ENCODE measurements at places on chromosomes 2 and 18.

DNA sequence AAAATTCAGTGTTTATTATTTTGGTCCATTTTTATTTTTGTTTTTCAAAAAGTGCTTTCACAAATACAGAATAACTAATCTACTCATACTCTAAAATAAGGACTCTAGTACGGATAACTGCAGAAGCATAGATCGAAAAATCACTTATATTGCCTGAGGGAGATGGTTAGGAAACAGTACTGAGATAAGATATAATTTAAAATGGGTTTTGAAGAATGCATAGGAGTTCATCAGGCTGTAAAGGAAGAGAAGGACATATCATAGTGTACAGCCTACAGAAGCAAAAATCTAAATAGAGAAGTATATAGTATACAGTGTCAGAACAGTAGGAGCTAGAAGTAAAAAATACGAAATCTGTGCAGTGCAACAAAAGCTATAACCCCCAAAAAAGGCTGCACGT, 247.4 kb downstream of the SOX11 start:
- no peaks in the 10 kb centered on the region for H3K36me3 ChIP-seq
- H3K4me1 ChIP-seq: no peaks in the 10 kb centered on the region
- H3K4me3 ChIP-seq: no peak overlapping the region

DNA sequence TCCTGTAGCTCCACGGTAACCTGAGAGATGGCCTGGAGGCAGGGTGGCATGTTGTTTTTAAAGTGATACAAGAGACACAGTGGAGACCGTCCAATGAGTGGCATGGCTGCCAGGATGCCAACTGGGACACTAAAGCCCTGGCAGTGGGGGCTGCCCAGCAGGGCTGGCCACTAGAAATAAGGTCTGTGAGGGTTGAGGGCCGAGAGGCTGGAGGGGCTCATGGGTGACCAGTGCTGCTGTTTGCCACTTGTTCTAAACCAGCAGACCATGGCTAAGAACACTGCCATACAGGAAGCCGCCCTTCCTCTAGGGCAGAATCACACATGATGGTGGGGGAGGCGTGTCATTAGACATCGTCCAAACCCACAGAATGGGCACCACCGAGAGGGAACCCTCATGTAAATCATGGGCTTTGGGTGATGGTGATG, 71.9 kb downstream of the ALPK2 start:
- H3K4me1 ChIP-seq: peaks cover 19% of the 10 kb centered on the region
- H3K36me3 ChIP-seq: peaks cover 46% of the 10 kb centered on the region
- H3K27me3 ChIP-seq: no peaks in the 10 kb centered on the region
- no peak for DNase-seq

DNA sequence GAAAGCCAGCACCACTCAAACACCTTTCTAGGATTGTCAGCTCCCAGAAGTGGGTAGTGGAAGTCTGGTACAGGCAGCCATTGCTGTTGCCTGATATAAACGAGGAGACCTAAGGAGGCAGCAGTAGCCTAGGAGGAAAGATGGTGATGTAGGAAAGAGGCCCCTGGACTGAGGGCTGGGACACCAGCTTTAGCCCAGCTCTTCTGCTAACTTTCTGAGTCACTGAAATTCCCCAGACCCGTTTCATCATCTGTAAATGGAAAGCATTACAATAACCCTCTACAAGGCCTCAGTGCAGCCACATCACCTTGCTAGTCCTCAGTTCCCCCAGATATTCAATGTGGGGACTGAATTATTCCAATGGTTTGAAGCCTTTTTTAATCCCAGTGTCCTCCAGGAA, 336.5 kb downstream of the TNS1 start:
- no peaks in the 10 kb centered on the region for H3K36me3 ChIP-seq
- no peak overlapping the region for H3K27ac ChIP-seq
- peaks cover 3% of the 10 kb centered on the region for H3K4me1 ChIP-seq

- no peaks in the 10 kb centered on the region for H3K36me3 ChIP-seq
- H3K27ac ChIP-seq: no peak overlapping the region
- no peaks in the 10 kb centered on the region for H3K27me3 ChIP-seq
- no peak overlapping the region for H3K4me3 ChIP-seq
These were observed 205.7 kb downstream of the CYP26B1 start for GRCh38 chr2:71941726-71942525.

DNA sequence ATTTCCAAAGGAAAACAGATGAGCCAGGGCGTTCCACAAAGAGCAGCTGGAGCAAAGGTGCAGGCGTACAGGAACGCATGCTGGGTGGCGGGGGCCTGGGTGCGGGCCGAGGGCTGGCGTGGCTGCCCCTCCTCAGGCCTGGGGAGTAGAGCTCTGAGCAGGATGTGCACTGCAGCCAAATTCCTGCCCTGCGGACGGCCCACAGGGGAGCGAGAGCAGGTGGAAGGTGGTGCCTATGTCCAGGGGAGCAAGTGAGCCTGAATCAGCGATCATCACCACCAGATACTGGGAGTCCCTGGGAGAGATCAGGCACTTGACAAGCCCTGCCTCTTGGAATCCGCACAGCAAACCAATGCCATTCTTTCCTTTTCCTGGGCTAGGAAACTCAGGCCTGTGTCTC, 106.3 kb downstream of the GBX2 start:
- no peaks in the 10 kb centered on the region for H3K27me3 ChIP-seq
- no peak overlapping the region for H3K4me3 ChIP-seq
- H3K36me3 ChIP-seq: peaks cover 11% of the 10 kb centered on the region
- H3K4me1 ChIP-seq: peaks cover 2% of the 10 kb centered on the region
- no peak overlapping the region for H3K27ac ChIP-seq
- no peak for DNase-seq

DNA sequence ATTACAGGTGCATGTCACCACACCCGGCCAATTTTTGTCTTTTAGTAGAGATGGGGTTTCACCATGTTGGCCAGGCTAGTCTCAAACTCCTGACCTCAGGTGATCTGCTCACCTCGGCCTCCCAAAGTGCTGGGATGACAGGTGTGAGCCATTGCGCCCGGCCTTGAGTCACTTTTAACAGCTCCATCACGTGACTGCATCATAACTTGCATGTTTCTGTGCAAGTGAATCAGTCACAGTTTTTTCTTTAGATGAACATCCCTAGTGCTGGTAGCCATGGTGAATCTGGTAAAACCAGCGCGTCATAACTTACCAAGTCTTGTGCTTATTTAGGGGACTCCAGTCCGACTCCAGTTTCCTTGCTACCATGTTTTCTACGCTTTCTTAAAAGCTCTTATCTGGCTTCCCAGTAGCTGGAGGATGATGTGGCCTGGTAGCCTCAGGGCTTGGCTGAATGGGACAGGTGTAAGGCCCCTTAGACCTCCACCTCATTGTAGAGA, 33.1 kb downstream of the PCARE start:
- H3K27ac ChIP-seq: no peak overlapping the region
- peaks cover 25% of the 10 kb centered on the region for H3K27me3 ChIP-seq
- H3K36me3 ChIP-seq: no peaks in the 10 kb centered on the region
- DNase-seq: no peak

DNA sequence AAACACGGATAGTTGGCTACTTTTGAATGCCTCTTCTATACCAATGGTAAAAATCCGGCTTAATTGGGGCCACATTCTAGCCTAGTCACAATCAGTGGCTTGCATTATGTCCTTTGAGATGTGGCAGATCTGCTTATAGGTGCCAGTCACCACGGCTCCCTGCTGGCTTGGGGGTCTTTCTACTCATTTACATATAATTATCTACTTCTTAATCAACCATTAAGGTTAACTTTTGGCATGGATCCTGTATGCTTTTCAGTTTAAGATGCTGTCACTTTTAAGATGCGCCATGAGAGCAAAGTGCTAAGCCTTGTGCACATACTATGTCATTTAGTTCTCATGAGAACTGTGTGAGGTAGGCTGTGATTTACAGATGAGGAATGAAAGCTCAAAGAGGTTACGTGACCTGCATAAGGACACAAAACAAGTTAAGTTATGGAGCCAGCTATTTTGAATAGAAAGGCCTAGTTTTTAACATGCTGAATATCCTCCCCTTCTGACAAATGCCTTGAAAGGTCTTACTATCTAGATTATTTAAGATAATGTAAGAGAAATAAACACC, 4.1 kb downstream of the NEDD4L start:
- H3K4me3 ChIP-seq: no peak overlapping the region
- H3K36me3 ChIP-seq: no peaks in the 10 kb centered on the region
- H3K27me3 ChIP-seq: no peaks in the 10 kb centered on the region
- peaks cover 3% of the 10 kb centered on the region for H3K4me1 ChIP-seq

- H3K27me3 ChIP-seq: no peaks in the 10 kb centered on the region
- no peak overlapping the region for H3K4me3 ChIP-seq
- DNase-seq: no peak
- H3K4me1 ChIP-seq: no peaks in the 10 kb centered on the region
These were observed 15.0 kb downstream of the ZC3H8 start for GRCh38 chr2:112239862-112240261.

GRCh38 chr2:237943395-237944094, 23.3 kb upstream of the UBE2F start:
- H3K36me3 ChIP-seq: no peaks in the 10 kb centered on the region
- no peak for DNase-seq

GRCh38 chr2:106857882-106858478, 28.0 kb downstream of the ST6GAL2 start:
- H3K36me3 ChIP-seq: no peaks in the 10 kb centered on the region
- DNase-seq: no peak
- H3K4me3 ChIP-seq: no peak overlapping the region
- H3K4me1 ChIP-seq: no peaks in the 10 kb centered on the region
- H3K27me3 ChIP-seq: peaks cover 1% of the 10 kb centered on the region

GRCh38 chr2:185608799-185609198, 129.8 kb upstream of the FSIP2 start:
- H3K27me3 ChIP-seq: no peaks in the 10 kb centered on the region
- no peaks in the 10 kb centered on the region for H3K4me1 ChIP-seq
- no peaks in the 10 kb centered on the region for H3K36me3 ChIP-seq
- DNase-seq: peak; percentile 14
- H3K27ac ChIP-seq: peak overlapping the region; percentile 14

DNA sequence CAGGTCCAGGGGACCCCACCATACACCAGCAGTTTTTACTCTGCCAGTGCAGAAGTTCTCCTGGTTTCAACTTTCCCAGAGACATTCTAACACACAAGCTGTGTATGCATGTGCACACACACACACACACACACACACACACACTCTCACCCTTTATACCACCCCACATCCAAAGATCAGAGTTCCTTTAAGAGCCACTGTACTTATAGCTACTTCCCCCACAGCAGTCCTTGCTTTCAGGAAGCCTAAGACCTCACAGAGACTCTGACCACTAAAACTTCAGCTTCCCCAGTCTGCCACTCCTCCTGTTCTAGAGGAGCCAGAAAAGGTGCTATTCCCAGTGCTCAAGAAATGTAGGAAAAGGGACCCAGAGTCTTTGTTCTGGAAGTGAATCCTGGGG, 107.8 kb downstream of the ZNF521 start:
- H3K4me1 ChIP-seq: peaks cover 7% of the 10 kb centered on the region
- H3K4me3 ChIP-seq: no peak overlapping the region
- H3K27ac ChIP-seq: no peak overlapping the region

GRCh38 chr2:230912046-230912445, 13.0 kb downstream of the GPR55 start:
- peaks cover 14% of the 10 kb centered on the region for H3K4me1 ChIP-seq

- H3K27ac ChIP-seq: no peak overlapping the region
- no peak for DNase-seq
- H3K27me3 ChIP-seq: peaks cover 31% of the 10 kb centered on the region
- no peaks in the 10 kb centered on the region for H3K4me1 ChIP-seq
- no peaks in the 10 kb centered on the region for H3K36me3 ChIP-seq
These were observed 86.8 kb upstream of the UXS1 start for GRCh38 chr2:106280722-106281446.

GRCh38 chr2:177796011-177796410, 276.6 kb downstream of the PDE11A start:
- no peak for DNase-seq
- H3K27ac ChIP-seq: no peak overlapping the region
- H3K27me3 ChIP-seq: no peaks in the 10 kb centered on the region
- no peaks in the 10 kb centered on the region for H3K36me3 ChIP-seq
- H3K4me1 ChIP-seq: no peaks in the 10 kb centered on the region

DNA sequence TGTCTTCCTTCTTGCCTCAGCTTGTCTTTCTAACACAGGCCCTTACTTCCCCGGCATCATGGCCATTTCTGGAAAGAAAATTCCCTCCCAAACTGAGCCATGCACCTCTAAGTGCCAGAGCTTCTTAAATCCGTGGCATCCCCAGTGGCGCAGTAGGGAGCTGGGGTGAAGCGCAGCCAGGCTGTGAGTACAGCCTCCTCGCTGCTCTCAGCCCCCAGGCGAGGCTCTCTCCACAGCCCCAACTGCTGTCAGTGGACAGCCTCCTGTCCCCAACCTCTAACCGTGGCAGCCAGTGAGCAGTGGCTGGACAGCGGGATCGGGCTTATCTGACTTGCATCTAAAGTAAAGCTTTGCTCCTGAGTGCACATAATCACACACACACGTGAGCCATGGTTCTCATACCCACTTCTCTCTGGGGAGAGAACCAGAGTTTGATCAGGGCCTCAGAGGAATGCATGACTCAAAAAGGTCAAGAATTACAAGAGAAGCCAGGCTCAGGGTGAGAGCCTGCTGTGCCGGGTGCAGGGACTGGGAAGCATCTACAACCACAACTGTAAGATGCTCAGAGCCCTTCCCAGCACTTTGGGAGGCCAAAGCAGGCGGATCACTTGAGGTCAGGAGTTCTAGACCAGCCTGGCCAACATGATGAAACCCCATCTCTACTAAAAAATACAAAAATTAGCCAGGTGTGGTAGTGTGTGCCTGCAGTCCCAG, 50.7 kb downstream of the SFXN5 start:
- no peaks in the 10 kb centered on the region for H3K27me3 ChIP-seq
- peaks cover 16% of the 10 kb centered on the region for H3K4me1 ChIP-seq
- peak; percentile 84 for DNase-seq
- peak overlapping the region; percentile 28 for H3K27ac ChIP-seq

DNA sequence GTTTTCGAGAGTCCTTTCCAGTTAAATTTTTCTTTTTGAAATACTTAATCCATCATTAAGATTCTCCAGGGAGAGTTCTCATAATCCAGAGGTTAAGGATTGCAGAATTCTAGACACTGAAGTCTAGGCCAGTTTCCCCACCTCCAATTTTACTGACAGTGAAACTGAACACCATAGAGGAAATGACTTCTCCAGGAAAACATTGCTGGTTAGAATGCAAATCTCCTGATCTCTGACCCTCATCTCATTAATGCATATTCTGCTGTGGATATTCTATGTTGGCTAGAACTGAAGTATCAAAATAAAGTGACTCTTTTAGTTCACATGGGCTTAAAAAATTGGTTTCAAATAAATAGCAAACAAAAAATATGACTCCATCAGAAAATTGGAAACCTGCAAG, 105.8 kb upstream of the UGP2 start:
- no peak overlapping the region for H3K27ac ChIP-seq

GRCh38 chr2:161708350-161708975, 84.2 kb downstream of the SLC4A10 start:
- no peaks in the 10 kb centered on the region for H3K36me3 ChIP-seq
- no peak overlapping the region for H3K4me3 ChIP-seq
- no peak for DNase-seq

- peaks cover 2% of the 10 kb centered on the region for H3K4me1 ChIP-seq
- peak overlapping the region; percentile 36 for H3K4me3 ChIP-seq
- no peaks in the 10 kb centered on the region for H3K36me3 ChIP-seq
These were observed 456.6 kb upstream of the UBE2E3 start for GRCh38 chr2:180523621-180524340.

GRCh38 chr2:151575338-151575737, 158.9 kb downstream of the NEB start:
- no peak overlapping the region for H3K4me3 ChIP-seq
- H3K36me3 ChIP-seq: no peaks in the 10 kb centered on the region
- H3K27ac ChIP-seq: no peak overlapping the region
- H3K27me3 ChIP-seq: no peaks in the 10 kb centered on the region
- DNase-seq: peak; percentile 5

- peaks cover 1% of the 10 kb centered on the region for H3K4me1 ChIP-seq
- no peaks in the 10 kb centered on the region for H3K36me3 ChIP-seq
- no peak overlapping the region for H3K4me3 ChIP-seq
These were observed 60.7 kb upstream of the ITGA4 start for GRCh38 chr2:181396256-181397123.

Data from mesenchymal stem cell (in vitro differentiated cells and primary cell).